Activated CD8-positive, alpha-beta memory T cell treated with anti-CD3 and anti-CD28 coated beads for 1 hour (primary cell): ENCODE measurements at places on chromosomes 2 and 18.

DNA sequence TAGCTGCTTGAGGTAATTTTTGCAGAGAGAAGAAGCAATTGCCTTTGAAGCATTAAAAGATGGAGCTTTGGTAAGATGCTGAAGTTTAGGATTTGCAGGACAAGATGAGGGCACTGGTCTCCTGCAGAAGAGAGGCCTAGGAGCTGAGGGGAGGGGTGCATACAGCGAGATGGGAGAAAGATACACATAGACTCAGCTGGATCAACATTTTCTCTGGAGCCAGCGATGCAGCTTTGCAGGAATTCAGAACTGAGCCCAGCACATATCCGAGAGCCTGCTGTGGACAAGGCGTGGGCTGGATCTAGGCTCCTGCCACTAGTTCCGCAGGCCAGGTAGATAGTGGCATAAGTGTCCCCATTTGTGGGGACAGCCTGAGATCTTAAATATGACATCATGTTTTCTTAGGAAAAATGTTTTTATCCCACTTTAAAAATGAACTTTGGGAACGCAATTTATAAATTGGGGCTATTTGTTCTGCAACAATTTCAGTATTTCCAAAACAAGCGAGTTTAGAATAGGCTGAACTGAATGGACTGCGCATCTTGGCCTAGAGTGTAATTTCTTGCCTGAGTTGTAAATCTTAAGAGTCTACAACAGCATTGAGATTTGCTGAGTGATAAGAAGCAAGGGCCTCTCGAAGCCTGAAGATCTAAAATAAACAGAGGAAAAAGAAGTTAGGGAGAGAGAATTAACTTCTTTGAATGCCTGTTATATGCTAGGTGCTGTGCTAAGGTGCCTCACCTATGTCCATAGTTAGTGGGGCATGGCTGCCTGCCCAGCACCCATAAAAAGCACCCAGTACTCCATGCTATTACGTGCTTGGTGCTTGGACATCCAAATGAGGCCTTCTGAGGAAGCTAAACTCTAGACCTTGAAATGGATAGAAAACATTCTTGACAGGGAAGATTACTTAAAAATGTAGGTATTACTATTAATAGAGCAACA, 17.3 kb downstream of the GRHL1 start:
- no peak for DNase-seq

- no peak for DNase-seq
These were observed 139.9 kb upstream of the ZEB2 start for GRCh38 chr2:144659731-144660275.

GRCh38 chr18:13580991-13581390, 145.4 kb downstream of the FAM210A start:
- no peak for DNase-seq

- no peak for DNase-seq
These were observed 22.9 kb downstream of the DARS1 start for GRCh38 chr2:135962366-135963123.

- DNase-seq, result no peak
These were observed 49.9 kb upstream of the RNU4ATAC start for GRCh38 chr2:121480826-121481225.

GRCh38 chr18:5620289-5620688, 76.5 kb upstream of the EPB41L3 start:
- DNase-seq, result no peak

DNA sequence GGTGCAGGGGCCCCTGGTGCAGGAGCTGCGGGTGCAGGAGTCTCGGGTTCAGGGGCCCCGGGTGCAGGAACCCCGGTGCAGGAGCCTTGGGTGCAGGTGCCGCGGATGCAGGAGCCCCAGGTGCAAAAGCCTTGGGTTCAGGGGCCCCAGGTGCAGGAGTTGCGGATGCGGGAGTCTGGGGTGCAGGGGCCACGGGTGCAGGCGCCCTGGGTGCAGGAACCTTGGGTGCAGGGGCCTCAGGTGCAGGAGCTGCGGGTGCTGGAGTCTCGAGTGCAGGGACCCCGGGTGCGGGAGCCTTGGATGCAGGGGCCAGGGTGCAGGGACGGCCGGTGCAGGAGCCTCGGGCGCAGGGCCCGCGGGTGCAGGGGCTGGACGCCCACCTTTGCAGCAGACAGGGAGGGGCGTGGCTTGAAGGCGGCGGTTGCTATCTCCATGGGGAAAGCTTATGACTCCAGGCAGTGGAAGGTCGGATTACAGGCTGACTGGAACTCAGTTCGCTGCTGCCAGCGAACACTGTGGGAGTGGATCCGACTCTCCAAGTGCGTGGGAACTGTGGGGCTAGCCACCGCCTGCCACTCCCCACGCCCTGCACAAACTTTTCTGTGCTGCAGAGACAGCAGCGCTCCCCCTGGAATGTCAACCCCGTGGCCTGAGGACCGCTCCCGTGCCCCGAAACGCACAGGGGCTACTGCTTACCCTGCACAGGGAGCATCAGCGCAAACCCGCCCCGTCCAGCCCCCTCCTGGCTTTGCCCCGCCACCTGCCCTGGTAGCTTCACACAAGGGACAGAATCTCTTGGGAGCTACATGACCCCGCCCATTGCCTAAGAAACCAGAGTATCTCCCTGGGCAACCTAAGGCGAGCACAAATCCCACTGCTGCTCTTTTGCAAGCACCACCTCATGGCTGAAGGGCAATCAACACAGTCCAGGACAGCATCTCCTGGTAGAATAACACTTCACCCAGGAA, 40.3 kb downstream of the COPS9 start:
- no peak for DNase-seq

DNA sequence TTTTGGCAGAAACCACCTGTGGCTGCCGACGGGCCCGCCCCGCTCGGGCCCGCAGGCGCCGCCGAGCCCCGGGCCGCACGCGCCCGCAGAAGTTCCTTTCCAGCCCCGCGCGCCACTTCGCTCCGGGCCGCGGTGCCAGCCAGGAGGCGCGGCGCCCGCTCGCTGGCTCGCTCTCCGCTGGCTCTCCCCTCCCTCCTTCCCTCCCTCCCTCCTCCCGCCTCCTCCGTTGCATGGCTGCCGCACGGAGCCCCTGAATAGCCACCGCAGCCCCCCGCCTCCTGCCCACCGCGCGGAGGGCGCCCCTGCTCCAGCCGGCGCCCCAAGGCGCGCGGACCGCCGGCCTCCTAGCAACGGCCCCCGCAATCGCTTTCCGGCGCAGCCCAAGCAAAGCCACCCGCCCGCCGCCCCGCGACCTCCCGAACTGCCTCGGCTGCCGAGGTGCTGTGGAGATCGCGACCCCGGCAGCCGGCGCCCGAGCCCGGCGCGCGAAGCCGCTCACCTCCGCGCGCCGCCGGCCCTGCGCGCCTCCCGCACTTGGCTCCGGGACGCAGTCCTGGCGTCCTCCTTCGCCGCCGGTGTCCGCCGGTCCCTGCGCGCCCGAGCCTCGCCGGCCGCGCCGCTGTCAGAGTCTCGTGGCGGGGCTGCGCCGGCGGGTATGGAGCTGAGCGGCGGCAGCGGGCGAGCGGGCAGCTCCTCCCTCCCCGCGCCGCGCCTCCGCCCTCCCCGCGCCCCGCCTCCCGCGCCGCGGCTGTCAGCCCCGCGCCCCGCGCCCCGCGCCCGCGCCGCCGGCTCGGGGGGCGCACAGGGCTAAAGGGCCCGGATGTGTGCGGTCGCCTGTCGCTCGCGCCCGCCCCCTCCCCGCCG, at the start of gene ZBTB7C:
Gene ZBTB7C, minus strand, starts transcription at position 657 of the 864 bp plus-strand sequence.
- DNase-seq, result no peak
